MCF 10A (cell line): ENCODE measurements at places on chromosomes 12 and 14. TPM values are rescaled to one million over a fixed set of nuclear protein-coding genes. Genes with fewer than 3 reads are reported as not detected.

- H3K27me3 ChIP-seq = peaks cover 15% of the 10 kb centered on the region
- no peak overlapping the region for H3K4me3 ChIP-seq
- H3K36me3 ChIP-seq = peaks cover 7% of the 10 kb centered on the region
- H3K4me1 ChIP-seq = peaks cover 8% of the 10 kb centered on the region
Measured at GRCh38 chr14:101406921-101407320, 154.4 kb upstream of the DIO3 start.

DNA sequence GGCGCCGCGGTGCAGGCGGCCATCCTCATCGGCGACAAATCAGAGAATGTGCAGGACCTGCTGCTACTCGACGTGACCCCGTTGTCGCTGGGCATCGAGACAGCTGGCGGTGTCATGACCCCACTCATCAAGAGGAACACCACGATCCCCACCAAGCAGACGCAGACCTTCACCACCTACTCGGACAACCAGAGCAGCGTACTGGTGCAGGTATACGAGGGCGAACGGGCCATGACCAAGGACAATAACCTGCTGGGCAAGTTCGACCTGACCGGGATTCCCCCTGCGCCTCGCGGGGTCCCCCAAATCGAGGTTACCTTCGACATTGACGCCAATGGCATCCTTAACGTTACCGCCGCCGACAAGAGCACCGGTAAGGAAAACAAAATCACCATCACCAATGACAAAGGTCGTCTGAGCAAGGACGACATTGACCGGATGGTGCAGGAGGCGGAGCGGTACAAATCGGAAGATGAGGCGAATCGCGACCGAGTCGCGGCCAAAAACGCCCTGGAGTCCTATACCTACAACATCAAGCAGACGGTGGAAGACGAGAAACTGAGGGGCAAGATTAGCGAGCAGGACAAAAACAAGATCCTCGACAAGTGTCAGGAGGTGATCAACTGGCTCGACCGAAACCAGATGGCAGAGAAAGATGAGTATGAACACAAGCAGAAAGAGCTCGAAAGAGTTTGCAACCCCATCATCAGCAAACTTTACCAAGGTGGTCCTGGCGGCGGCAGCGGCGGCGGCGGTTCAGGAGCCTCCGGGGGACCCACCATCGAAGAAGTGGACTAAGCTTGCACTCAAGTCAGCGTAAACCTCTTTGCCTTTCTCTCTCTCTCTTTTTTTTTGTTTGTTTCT lies 1.7 kb downstream of the HSPA2 start:
- H3K27me3 ChIP-seq = no peaks in the 10 kb centered on the region
- H3K27ac ChIP-seq = no peak overlapping the region
- H3K36me3 ChIP-seq = peaks cover 10% of the 10 kb centered on the region
- no peak for DNase-seq
- no peak overlapping the region for H3K4me3 ChIP-seq
- H3K4me1 ChIP-seq = peaks cover 6% of the 10 kb centered on the region

- peaks cover 11% of the 10 kb centered on the region for H3K36me3 ChIP-seq
- no peak overlapping the region for H3K4me3 ChIP-seq
- no peak for DNase-seq
- H3K27ac ChIP-seq = no peak overlapping the region
- H3K4me1 ChIP-seq = peaks cover 24% of the 10 kb centered on the region
- H3K27me3 ChIP-seq = no peaks in the 10 kb centered on the region
Measured at GRCh38 chr12:26058308-26058707, 66.5 kb downstream of the BHLHE41 start.

GRCh38 chr14:67187826-67188225 lies 1.4 kb upstream of the GARIN2 start:
- no peak overlapping the region for H3K4me3 ChIP-seq
- no peak overlapping the region for H3K27ac ChIP-seq
- H3K36me3 ChIP-seq = no peaks in the 10 kb centered on the region

- no peaks in the 10 kb centered on the region for H3K4me1 ChIP-seq
- H3K4me3 ChIP-seq = no peak overlapping the region
- no peak overlapping the region for H3K27ac ChIP-seq
- DNase-seq = no peak
- no peaks in the 10 kb centered on the region for H3K27me3 ChIP-seq
Measured at GRCh38 chr12:114343585-114344302, 62.2 kb downstream of the TBX5 start.

DNA sequence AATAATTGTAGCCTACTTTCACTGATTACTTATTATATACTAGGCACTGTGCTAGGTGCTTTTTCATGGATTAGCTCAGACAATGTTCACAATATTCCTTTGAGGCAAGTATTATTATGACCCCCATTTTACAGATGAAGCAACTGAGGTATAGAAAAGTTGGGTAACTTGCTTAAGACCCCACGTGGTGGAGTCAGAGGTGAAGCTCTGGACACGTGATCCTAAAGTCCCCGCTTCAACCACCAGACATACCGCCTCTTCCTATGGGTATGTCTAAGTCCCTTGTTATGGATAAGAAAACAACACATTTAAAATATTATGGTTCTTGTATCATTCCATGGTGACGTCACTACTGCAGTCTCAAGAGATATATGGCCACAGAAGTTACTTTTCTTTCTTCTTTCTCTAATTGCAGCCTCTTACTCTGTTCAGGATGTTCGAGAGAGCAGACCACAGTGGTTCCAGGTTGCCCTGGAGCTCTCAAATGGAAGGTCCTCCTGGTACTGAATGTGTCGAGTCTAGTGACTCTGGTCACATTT lies 157.7 kb downstream of the HELB start:
- H3K4me1 ChIP-seq = no peaks in the 10 kb centered on the region
- H3K4me3 ChIP-seq = no peak overlapping the region
- H3K27ac ChIP-seq = no peak overlapping the region
- H3K36me3 ChIP-seq = no peaks in the 10 kb centered on the region
- no peaks in the 10 kb centered on the region for H3K27me3 ChIP-seq

DNA sequence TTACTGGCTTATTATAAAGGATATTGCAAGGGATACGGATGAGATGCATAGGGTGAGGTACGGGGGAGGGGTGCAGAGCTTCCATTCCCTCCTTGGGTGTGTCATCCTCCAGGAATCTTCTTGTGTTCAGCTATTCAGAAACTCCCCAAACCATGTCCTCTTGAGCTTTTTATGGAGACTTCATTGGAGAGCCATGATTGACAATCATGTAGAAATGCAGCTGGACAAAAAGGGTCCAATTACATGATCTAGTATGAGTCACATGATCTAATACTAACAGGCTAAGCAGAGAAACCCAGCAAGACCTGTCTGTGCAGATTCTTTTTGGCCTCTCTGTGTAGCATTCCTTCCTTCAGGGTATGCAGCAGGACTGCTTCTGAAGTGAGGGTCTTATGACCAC lies 23.9 kb upstream of the FLVCR2 start:
- peaks cover 11% of the 10 kb centered on the region for H3K36me3 ChIP-seq
- H3K27ac ChIP-seq = peak overlapping the region; percentile 75
- H3K4me1 ChIP-seq = peaks cover 40% of the 10 kb centered on the region
- no peaks in the 10 kb centered on the region for H3K27me3 ChIP-seq
- no peak overlapping the region for H3K4me3 ChIP-seq

DNA sequence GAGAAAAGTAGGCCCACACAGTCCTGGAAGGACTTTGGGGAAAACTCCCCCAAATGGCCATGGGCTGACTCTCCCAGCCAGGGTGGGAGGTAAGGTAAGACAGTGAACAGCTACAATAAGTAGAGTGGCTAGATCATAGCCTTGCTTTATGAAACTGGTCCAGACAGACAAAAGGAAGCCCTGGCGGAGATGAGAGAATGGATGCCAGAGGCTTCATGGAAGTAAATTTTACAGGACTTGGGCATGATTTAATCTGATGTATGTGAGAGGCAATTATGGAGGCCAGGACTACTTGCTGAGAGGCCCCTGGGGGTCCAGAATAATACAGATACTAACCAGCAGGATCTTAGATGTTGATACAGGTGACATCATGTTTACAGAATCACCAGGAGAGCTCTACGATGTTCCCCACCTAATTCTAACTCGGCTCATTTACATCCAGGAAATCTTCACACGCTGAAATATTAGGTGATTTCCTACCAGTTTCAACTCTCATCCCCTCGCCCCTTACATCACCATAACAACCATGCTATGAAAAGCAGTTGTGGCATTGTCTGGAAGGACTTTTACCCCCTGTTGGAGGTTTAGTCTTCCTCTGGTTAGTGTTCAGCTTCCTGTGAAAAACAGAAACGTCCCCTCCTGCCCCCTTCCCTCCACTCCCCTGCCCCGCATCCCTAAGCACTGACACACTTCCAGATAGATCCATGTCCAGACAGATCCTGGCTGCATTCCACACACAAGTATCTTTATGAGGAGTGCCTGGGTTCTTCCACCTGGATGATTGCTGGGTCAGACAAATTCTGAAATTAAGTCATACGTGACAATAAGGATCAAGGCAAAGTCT lies 39.5 kb upstream of the NT5DC3 start:
- H3K27me3 ChIP-seq = no peaks in the 10 kb centered on the region
- no peak overlapping the region for H3K4me3 ChIP-seq
- H3K4me1 ChIP-seq = peaks cover 8% of the 10 kb centered on the region
- DNase-seq = no peak

DNA sequence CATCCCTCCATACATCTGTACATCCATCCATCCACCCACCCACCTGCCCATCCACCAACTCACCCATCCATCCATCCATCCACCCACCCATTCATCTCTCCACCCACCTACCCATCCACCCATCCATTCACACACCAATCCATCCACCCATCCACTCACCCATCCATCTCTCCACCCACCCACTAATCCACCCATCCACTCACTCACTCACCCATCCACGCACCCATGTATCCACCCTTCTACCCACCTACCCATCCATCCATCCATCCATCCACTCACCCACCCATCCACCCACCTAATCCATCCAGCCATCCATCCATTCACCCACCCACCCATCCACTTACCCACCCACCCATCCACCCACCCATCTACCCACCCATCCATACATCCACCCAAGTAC lies 16.2 kb downstream of the GALNT9 start:
- H3K27ac ChIP-seq = no peak overlapping the region
- peaks cover 24% of the 10 kb centered on the region for H3K27me3 ChIP-seq
- no peak overlapping the region for H3K4me3 ChIP-seq
- DNase-seq = no peak
- no peaks in the 10 kb centered on the region for H3K4me1 ChIP-seq

SLC6A13 gene
- total RNA-seq = 0.72 and 1.3 TPM in 2 replicates

- H3K27me3 ChIP-seq = no peaks in the 10 kb centered on the region
- no peaks in the 10 kb centered on the region for H3K4me1 ChIP-seq
- H3K36me3 ChIP-seq = no peaks in the 10 kb centered on the region
- H3K4me3 ChIP-seq = no peak overlapping the region
- H3K27ac ChIP-seq = no peak overlapping the region
Measured at GRCh38 chr12:74293689-74294131, 243.9 kb upstream of the ATXN7L3B start.

ADAM21 gene
- 0.37 and 0.59 TPM in 2 replicates for total RNA-seq
